ENCODE measurements at places on chromosomes 1 and 21. TPM values are rescaled to one million over a fixed set of nuclear protein-coding genes. Genes with fewer than 3 reads are reported as not detected.

Gene UBL4B
- not detected for polyA plus RNA-seq

GRCh38 chr1:187942986-187943385 lies 1114.2 kb downstream of the PLA2G4A start:
- no peaks in the 10 kb centered on the region for H3K36me3 ChIP-seq
- no peaks in the 10 kb centered on the region for H3K4me1 ChIP-seq
- H3K27ac ChIP-seq = no peak overlapping the region

DNA sequence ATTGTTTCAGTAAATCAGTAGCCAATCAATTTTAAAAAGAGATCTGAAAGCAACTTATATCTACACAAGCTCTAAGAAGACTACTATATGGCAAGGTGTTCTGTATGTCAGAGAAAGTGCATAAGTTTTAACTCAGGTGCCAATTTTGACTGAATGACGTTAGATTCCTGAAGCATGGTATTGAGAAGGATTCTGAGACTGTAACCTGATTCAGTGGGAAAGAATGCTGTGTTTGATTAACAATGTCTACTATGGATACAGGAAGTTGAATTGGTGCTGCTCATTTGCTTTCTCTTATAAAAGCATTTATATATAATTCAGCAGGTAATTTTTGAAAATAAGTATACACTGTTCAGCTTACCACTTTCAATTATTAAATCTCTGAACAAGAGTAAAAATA lies 156.3 kb downstream of the PAPPA2 start:
- H3K27me3 ChIP-seq = no peaks in the 10 kb centered on the region
- no peak overlapping the region for H3K27ac ChIP-seq
- H3K4me3 ChIP-seq = no peak overlapping the region
- no peak for DNase-seq
- H3K36me3 ChIP-seq = no peaks in the 10 kb centered on the region
- no peaks in the 10 kb centered on the region for H3K4me1 ChIP-seq

Gene CYP4A22
- not detected for polyA plus RNA-seq

DNA sequence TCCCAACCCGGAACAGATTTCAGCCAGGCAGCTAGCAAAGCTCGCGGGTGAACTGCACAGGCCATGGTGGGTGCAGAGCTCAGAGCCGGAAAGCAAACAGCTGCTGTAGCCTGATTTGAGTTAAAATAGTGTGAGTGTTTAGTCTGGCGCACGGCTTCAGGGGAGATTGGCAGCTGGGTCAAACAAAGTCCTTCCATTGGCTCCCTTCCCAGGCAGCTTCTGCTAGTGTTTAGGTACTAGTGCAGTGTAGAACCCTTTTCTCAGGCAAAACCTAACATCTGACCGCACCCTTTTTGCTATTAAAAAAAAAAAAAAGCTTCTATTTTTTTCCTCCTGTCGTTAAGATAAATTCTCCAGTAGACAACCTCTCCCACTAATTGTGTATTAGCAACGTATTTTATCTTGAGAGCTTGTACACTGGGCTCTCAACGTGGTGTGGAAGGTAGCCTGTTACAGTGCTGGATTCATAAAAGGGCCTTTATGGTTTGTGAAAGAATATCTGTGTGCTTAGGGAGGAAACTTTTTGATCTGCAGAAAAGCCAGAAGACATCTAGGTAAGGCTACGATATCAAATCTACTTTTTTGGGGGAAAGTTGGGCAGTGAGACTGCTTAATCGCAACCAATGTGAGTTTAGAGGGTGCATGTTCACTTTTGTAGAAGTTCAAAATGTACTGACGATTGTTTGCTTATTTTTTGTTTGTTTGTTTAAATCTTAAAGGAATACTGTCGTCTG lies 689.6 kb downstream of the USP25 start:
- H3K4me1 ChIP-seq = no peaks in the 10 kb centered on the region
- H3K4me3 ChIP-seq = no peak overlapping the region
- H3K27ac ChIP-seq = no peak overlapping the region

- no peak for DNase-seq
- no peak overlapping the region for H3K4me3 ChIP-seq
- H3K36me3 ChIP-seq = no peaks in the 10 kb centered on the region
- H3K4me1 ChIP-seq = no peaks in the 10 kb centered on the region
Measured at GRCh38 chr1:12565094-12565965, 52.7 kb downstream of the DHRS3 start.

GRCh38 chr1:10553118-10553517 lies 78.4 kb downstream of the PEX14 start:
- no peaks in the 10 kb centered on the region for H3K4me1 ChIP-seq
- H3K27ac ChIP-seq = no peak overlapping the region
- H3K4me3 ChIP-seq = no peak overlapping the region

DNA sequence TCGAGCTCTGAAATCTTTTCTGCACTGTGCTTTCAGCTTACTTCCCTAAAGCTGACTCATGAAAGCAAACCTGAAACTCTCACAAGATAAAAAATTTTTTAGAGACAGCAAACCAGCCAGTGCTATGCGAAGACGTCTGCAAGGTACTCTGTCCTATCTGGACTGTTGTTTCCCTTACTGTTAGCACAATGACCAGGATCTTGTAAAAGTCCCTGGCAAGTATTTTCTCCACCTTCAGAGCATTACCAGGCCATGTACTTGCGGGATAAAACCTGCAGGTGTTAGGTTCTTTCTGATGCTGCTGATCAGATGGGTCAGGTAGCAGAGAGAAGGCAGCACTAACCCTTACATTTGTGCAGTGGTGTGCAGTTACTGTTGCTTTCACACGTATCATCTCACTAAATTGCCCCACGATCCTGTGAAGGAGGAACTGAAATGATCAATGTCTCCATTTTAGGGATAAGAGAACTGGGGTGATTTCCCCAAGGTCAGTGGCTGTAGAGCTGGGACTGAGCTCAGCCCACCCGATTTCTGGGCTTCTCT lies 56.6 kb downstream of the PLXNA2 start:
- no peak overlapping the region for H3K4me3 ChIP-seq
- no peaks in the 10 kb centered on the region for H3K4me1 ChIP-seq
- no peak for DNase-seq
- H3K27ac ChIP-seq = no peak overlapping the region
- H3K36me3 ChIP-seq = no peaks in the 10 kb centered on the region

Gene S100A8
- polyA plus RNA-seq = 10.8 TPM

GRCh38 chr1:203682473-203683383 lies 56.1 kb downstream of the ATP2B4 start:
- H3K27ac ChIP-seq = peak overlapping the region; percentile 67
- no peaks in the 10 kb centered on the region for H3K27me3 ChIP-seq
- no peak overlapping the region for H3K4me3 ChIP-seq

DNA sequence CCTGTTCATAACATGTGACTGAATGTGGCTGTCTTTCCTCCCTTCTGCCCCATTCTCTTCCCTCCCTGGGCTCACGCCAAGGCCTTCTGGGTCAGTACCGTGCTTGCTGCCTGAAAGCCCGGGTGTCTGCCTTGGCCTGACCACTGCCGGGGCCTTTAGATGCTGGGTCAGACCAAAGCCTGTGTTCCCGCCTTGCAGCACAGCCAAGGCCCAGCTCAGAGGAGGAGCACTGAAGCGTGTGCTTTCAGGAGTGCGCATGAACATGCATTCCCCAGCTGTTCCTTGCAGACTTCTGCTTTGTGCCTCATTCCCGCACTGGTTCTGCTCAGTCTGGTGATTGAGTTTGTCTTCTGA lies 27.0 kb upstream of the SARS1 start:
- no peak overlapping the region for H3K4me3 ChIP-seq
- H3K36me3 ChIP-seq = no peaks in the 10 kb centered on the region
- no peaks in the 10 kb centered on the region for H3K27me3 ChIP-seq
- H3K4me1 ChIP-seq = no peaks in the 10 kb centered on the region
- H3K27ac ChIP-seq = no peak overlapping the region

DNA sequence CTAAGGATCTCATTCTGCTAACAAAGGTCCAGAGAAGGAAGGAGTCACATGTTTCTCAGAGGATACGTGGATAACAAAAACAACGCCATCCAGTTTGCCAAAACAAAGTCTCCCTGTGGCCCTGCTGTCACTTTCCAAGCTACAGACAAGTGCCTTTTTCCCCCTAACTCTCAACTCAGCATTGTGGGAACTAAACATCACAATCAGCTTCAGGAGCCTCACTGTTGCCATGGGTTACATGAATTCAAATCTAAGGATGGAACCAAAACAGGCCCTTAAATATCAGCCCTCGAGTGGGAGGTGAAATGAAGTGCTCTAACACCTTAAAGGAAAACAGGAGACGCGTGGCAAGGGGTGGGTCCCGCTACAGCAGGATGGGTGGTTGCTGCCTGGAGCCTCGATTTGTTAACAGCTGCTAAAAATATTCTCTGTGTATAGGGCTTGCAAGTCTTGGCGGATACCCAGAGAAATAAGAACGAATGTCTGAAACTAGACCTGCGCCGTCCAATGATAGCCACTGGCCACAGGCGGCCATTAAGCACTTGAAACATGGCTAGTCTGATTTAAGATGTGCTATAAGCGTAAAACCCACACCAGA lies 66.4 kb upstream of the SOD1 start:
- H3K4me1 ChIP-seq = no peaks in the 10 kb centered on the region
- H3K4me3 ChIP-seq = no peak overlapping the region
- no peak overlapping the region for H3K27ac ChIP-seq
- H3K27me3 ChIP-seq = no peaks in the 10 kb centered on the region
- no peak for DNase-seq
- no peaks in the 10 kb centered on the region for H3K36me3 ChIP-seq

GRCh38 chr1:196494766-196495165 lies 113.5 kb downstream of the KCNT2 start:
- DNase-seq = no peak
- H3K4me1 ChIP-seq = no peaks in the 10 kb centered on the region
- H3K27ac ChIP-seq = no peak overlapping the region
- no peak overlapping the region for H3K4me3 ChIP-seq

GRCh38 chr21:33552093-33552998 lies 9.5 kb downstream of the SON start:
- DNase-seq = no peak
- peaks cover 12% of the 10 kb centered on the region for H3K4me1 ChIP-seq
- peaks cover 79% of the 10 kb centered on the region for H3K36me3 ChIP-seq
